ENCODE measurements at places on chromosomes 1 and 21. TPM values are rescaled to one million over a fixed set of nuclear protein-coding genes. Genes with fewer than 3 reads are reported as not detected.

Gene LPAR3
- not detected for total RNA-seq

Gene TTC24
- total RNA-seq, result not detected

Gene UBXN10
- 0.29 TPM for total RNA-seq

Gene RGS7
- total RNA-seq, result not detected

Gene ZNF593OS
- total RNA-seq, result not detected

Gene SYNJ1
- total RNA-seq, result 15.1 TPM

Gene VCAM1
- total RNA-seq, result 24.2 TPM

Gene HSPA6
- total RNA-seq, result 6.7 TPM

Gene FAM3B
- total RNA-seq, result 0.60 TPM

Gene LCE1E
- total RNA-seq, result not detected

GRCh38 chr1:43348809-43349593 lies 9.8 kb upstream of the CDC20 start:
- DNase-seq, result peak; percentile 88

GRCh38 chr1:117188170-117188815 lies 22.4 kb downstream of the VTCN1 start:
- no peak for DNase-seq

- DNase-seq, result no peak
These were observed 4.4 kb upstream of the RHEX start for GRCh38 chr1:206048582-206048981.

DNA sequence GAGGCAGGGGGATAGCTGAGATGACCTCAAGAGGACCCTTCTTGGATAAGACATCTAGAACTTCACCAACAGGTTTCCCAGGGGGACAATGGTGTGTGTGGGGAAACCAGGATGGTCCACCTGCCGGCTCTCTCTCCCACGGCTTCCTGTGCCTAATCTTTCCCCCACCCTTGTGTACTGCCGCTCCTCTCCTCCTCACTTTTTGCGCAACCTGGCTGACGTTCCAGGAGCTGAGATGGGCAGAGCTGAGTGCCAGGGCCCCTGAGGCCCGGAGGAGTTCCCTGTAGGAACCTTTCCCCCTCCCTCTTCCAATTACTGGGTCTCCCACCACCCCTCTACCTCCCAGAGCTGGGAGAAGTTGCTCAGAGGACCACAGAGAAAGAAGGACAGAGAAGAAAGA lies 6.9 kb downstream of the SLC26A9 start:
- DNase-seq, result no peak

GRCh38 chr1:171743081-171743870 lies 1.4 kb upstream of the VAMP4 start:
- DNase-seq, result no peak

GRCh38 chr1:67382292-67382691 lies 47.9 kb downstream of the SERBP1 start:
- no peak for DNase-seq

DNA sequence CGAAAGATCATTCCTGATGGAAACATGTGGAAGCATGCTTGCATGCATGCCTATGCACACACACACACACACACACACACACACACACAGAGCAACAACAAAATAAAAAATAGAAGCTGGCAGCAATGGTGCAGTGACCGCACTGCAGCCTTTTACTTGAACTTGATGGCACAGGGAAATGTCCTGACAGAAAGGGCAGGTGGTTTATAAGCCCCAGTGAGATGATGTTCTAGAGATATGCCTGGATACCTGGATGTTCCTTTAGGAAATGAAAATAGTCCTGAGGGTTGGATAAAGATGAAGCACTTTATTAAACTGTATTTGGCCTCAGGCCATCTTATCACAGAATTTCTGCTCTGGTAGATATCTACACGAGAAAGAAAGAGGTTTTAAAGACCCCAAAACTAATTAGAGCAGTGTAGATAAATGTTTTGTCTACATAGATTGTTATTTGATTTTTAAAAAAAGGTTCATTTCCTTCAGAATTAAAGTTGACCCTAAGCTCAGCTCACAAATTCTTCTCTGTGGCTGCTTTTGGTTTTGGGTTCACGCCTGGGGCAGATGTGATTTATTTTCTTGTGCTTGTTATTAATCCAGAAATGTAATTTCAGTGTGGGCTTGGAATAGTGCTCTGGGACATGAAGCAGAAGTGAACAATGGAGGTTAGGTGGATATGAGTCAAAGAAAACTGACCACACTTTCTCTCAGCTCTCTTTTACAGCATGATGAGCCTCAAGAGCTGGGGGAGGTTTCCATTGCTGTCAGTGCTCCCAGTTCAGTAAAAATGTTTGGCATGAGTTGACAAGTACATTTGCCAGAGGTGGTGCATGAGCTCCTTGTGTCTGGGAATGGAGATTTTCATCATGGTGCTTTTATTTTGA lies 22.9 kb downstream of the ADAM30 start:
- no peak for DNase-seq

DNA sequence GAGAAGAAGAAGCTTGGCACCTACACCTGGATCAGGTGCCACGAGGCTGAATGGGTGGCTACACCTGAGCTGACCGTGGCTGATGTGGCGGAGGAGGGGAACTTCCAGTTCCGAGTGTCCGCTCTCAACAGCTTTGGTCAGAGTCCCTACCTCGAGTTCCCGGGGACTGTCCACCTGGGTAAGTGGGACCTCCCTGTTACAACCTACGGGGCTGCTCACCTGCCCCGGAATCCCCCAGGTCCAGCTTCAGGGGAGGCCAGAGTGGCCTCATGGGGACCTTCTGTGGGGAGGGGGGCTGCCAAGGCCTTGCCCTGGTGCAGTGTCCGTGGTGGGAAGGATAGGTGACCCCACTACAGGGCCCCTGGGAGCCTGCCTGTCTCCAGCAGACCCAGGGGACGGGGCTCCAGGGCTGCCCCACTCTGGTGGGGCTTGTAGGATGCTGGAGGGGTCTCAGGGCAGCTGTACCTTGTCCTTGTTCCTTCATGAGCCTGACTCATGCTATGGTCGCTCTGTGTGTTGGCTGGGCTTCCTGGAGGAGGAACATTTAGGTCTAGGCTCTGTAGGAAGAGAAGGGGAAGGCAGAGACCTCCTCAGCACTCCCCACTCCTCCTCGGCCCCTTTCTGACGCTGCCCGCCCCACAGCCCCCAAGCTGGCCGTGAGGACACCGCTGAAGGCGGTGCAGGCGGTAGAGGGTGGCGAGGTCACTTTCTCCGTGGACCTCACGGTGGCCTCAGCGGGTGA lies 7.2 kb downstream of the OBSCN start:
- no peak for DNase-seq

DNA sequence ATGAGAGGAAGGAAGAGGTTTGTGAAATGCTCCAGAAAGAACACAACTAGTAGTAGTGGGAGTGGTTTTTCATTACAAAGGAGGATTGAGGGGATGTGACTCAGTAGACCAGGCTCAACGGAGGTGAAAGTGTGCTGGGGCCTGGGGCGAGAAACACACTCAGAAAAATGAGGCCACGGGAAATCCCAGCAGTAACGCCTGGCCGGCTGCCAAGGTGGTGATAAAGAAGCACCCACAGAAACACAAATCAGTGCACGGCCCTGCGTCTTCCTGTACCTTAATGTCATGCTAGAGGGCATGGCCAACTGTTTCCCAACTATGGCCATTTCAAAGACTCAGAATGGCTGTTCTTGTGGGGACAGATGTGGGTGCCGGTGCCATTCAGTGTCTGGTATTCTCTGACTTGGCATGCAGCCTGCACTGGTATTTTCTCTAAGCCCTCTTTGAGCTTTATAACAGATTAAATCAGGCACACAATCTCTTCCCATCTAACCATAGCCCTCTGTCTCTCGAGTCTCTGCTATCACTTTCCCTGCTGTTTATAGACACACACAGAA lies 38.2 kb downstream of the URB2 start:
- no peak for DNase-seq

DNA sequence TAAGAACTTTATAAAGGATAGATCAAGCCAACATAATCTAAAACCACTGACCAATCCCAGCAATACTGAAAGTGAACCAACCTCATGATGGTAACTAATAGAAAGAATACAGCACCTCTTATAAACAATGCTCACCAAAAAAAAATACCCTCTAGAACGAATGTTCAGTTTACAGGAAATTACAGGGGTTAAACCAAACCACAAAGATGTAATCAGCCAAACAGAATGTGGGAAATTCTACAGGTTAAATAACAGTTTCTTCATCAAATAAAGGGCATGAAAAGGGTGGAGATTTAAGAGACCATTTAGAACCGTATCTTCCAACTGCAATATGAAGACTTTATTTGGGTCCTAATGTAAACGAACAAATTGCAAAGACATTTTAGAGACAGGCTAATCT lies 30.4 kb downstream of the ARID4B start:
- no peak for DNase-seq

- DNase-seq, result no peak
These were observed 585.4 kb upstream of the PBX1 start for GRCh38 chr1:163973586-163973985.

GRCh38 chr1:45172005-45172404 lies 34.4 kb downstream of the ZSWIM5 start:
- no peak for DNase-seq

- DNase-seq, result no peak
These were observed 108.6 kb upstream of the CSF3R start for GRCh38 chr1:36591278-36591677.

DNA sequence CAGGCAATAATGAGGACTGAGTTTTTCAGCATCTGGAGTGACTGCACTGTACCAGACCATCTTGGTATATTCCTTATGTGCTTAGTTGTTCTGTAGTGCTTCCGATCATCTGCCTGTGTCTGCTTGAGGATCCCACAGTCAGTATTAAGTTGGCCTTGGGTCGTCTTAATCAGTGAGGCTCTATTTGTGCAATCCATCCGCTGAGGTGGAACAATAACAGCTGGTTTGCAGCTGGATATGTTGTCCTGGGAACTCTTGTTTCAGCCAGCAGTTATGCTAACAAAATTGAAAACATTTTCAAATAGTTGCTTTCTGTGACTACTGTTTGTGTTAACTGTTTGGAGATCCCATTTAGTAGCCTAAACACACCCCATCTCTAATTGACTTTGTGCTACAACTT lies 73.7 kb downstream of the LAMC1 start:
- DNase-seq, result no peak

GRCh38 chr1:163896001-163896400 lies 574.2 kb downstream of the NUF2 start:
- DNase-seq, result no peak

DNA sequence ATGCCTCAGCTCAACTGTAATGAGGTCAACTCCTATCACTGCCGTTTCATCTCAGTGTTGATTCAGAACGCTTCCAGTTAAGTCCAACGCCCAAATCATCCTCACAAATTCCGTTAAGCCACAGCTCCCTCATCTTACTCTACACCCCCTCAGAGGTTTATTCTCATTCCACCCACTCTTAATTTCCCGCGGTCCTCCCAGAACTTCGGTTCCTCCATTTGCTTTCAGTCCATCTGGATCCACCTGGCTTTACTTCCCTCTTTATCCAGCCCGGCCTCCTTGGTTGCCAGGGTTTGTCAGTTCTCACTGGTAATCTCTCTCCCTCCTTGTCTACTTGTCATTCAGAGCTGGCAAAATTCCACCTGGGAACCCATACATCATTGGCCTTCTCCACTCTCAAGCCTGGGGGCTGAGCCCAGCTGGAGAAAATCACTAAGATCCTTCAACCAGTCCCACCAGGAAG lies 51.3 kb upstream of the RUNX1 start:
- DNase-seq, result no peak

- peak; percentile 95 for DNase-seq
These were observed 3.7 kb upstream of the ARHGEF19 start for GRCh38 chr1:16215882-16216753.

All from posterior vena cava (tissue), 2 donors.